Testis (tissue), 5 donors: ENCODE measurements at places on chromosomes 13 and 19. TPM values are rescaled to one million over a fixed set of nuclear protein-coding genes. Genes with fewer than 3 reads are reported as not detected.

The RUBCNL gene
- polyA plus RNA-seq: 36.2 TPM

The RYR1 gene
- polyA plus RNA-seq: 26.1 TPM

The TTYH1 gene
- polyA plus RNA-seq: 126 TPM

The STOML3 gene
- polyA plus RNA-seq: 0.91 TPM

The CBY2 gene
- polyA plus RNA-seq: 34.3 TPM
